ENCODE measurements at places on chromosomes 12 and 14. TPM values are rescaled to one million over a fixed set of nuclear protein-coding genes. Genes with fewer than 3 reads are reported as not detected.

Gene OR6C75
- not detected for total RNA-seq

Gene NAV3
- total RNA-seq = not detected

Gene ARHGEF25
- 0.68 TPM for total RNA-seq

Gene RILPL1
- 3.9 TPM for total RNA-seq

- DNase-seq = no peak
These were observed 216.6 kb downstream of the PTPRO start for GRCh38 chr12:15538881-15539280.

DNA sequence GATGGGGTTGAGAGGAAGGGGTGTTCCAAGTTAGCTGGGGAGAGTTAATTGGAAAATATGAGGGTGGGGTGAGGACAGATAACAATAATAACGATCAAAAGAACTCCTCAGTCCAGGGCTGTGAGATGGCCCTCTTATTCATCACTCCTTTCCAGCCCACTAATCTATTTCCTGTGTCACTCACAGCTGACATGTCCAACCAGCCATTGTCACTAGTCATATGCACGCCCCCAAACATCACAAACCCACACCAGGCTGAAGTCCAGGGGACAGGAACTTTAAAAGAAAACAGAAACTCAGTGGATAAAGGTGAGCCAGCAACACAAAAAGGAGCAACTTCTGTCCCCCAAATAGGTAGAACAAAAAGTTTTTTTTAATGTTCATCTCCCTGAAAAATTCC lies 911 bp downstream of the CALCOCO1 start:
- DNase-seq = no peak

DNA sequence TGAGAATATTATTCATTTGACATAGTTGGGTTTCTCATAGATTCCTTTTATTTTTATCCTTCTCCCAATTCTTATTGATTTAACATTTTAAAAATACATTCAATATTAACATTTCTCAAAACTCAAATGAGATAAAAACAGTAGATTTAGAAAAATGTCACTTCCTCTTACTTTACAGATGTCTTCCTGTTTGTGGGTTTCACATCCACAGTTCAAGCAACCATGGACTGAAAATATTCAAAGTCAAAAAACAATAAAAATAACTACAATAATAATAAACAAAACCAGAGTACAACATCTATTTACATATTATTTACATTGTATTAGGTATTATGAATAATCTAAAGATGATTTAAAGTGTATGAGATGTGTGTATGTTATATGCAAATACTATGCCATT lies 111.3 kb upstream of the SLC16A7 start:
- DNase-seq = no peak

DNA sequence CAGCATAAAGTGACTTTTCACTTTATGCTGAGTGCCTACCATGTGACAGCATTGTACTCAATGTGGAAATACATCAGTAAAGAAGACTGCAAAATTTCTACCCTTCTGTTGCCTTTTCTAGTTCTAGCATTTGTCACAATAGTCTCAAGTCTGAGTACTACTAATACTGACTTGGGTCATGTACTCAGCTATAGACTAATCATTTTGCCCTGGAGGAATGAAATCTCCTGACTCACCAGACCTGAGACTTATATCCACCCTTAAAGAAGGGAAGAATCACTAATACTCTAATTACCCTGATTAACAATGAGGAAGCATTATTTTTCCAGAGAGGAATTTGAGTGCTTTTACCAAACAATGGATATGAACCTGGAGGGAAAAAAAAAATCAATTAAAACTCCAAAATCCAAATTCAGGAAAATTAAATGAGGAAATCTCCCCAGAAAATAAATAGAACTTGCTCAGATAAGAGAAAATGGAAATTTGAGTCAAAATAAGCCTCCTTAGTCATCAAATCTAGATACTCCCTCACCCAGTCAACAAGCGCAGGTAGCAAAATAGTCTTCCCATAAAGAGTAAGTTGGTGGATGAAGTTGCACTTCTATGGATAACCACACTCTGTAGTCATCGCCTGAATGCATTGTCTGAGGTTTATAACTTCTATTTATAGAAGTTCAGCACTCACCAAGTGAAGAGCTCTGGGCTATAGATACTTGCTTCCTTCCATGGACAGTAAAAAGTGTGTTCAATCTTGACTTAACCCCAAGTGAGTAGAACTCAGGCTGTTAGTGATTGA lies 386.6 kb downstream of the SYT1 start:
- DNase-seq = no peak

DNA sequence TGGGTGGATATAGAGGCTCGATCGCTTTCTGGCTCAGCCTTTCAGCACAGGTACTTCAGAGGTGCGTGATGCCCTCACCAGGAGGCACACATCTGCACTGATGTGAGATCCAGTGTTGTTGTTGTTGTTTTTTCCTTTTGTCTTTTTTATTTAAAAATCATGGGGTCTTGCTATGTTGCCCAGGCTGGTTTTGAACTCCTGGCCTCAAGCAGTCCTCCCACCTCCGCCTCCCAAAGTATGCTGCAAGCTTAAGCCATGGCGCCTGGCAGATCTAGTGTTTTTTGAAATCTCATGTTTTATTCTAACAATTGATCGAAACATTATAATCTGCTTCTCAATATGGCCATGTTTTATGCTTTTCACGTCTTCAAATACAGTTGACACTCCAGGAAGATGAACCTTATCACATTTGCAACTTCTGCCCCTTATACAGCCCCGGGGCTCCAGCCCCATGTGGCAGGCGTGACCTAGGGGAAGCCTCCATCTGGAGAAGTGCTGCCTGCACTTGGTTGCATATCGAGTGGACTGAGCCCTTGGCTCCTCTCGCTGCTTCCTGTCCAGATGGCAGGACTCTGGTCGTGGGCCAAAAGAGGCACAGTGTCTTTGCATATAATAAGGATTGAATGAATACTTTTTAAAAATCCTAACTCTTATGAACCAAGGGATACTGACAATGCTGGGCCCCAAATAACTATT lies 71.7 kb downstream of the TRAF3 start:
- no peak for DNase-seq

GRCh38 chr12:54736549-54736948 lies 88.4 kb upstream of the DCD start:
- DNase-seq = no peak

DNA sequence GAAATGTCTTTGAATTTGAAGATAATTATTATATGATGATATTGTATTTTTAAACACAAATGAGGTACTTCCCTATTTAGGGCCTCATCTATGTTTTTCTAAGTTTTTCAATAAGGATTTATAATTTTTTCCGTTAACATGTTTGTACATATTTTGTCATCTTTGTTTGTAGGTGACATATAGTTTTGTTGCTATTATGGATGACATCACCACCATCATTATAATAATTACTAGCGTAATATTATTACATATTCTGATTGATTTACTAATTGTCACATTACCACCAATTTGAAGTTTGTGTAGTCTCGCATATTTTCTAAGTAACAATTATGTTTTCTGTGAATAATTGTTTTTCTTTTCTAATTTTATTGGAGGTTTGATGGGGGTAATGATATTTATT lies 147.2 kb upstream of the DAAM1 start:
- DNase-seq = no peak

- DNase-seq = no peak
These were observed 206.1 kb downstream of the PRKD1 start for GRCh38 chr14:29721586-29721985.

All from activated naive CD4-positive, alpha-beta T cell treated with anti-CD3 and anti-CD28 coated beads, Interleukin-2, amount 50 U/mL, for 72 hours (primary cell).